ENCODE measurements at places on chromosomes 4 and X. TPM values are rescaled to one million over a fixed set of nuclear protein-coding genes. Genes with fewer than 3 reads are reported as not detected.

DNA sequence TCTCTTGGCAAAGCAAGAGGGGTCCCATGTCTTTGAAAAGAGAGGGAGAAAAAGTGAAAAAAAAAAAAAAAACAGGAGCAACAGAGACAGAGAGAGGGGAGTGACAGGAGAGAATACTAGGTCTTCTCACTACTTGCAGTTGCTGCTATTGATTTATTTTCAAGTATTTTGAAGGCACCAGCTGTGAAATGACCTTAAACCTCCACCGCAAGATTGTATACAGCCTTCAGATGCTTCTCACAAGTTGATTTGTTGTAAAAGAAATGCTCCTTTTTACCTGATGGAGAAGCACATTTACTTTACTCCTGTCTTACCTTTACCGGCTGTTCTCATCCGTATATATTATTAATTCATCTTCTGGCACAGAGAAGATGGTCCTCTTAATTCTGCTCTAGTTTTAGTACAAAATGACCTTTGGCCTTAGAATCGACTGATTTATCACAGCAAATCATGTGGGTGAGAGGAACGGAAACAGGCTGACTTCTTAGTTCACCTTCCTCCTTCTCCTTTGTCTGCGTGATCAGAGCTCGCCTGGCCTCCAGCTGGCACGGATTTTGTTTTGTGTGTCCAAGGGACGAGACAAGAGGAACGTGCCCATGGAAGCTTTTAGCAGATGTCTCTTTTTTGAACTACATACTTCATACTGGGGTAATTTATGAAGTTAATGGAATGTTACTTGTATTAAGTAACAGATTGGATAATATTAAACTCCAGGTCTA is 82.4 kb upstream of the PACRGL start:
- no peaks in the 10 kb centered on the region for H3K27me3 ChIP-seq
- no peak overlapping the region for H3K4me3 ChIP-seq
- DNase-seq: no peak
- peaks cover 4% of the 10 kb centered on the region for H3K4me1 ChIP-seq
- H3K27ac ChIP-seq: no peak overlapping the region
- no peaks in the 10 kb centered on the region for H3K36me3 ChIP-seq

DNA sequence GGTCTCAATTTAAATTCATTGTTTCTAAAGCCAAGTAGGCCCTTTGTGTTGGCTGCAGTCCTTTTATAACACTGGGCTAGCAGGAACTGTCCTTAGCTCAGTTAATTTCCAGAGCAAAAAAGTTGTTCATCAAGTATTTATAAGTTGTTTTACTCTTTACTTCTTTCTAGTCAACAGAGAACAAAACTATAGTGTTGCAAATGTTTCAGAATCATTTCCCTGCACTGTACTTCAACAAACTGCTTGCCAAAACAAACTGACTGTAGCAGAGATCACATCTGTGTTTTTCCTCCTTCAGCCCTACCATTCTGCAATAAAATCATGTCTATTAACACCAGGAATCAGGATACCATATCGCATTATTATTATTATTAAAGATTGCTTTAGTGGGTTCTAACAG is 168.5 kb upstream of the SH3RF1 start:
- H3K27ac ChIP-seq: no peak overlapping the region
- no peak overlapping the region for H3K4me3 ChIP-seq
- H3K36me3 ChIP-seq: no peaks in the 10 kb centered on the region
- no peak for DNase-seq

GRCh38 chr4:53788621-53789020 is 197.3 kb upstream of the LNX1 start:
- H3K4me1 ChIP-seq: peaks cover 3% of the 10 kb centered on the region
- no peak overlapping the region for H3K4me3 ChIP-seq
- H3K36me3 ChIP-seq: no peaks in the 10 kb centered on the region
- H3K27me3 ChIP-seq: no peaks in the 10 kb centered on the region
- DNase-seq: no peak
- no peak overlapping the region for H3K27ac ChIP-seq

DNA sequence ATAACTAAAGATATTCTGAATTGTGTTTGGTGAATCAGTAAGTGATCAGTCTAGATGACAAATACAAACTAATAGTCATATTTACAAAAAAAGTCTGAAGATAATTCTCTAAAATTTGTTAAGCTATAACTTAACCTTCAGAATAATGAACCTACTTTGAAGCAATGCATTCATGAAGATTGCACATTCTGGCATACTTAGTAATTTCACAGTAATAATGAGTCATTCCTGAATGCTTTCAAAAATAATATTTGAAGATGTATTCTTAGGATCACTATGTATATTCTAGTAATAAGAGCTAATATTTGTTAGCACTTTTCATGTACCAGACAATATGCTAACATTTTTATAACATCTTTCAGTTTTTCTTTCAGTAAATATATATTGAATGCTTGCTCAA is 756.7 kb upstream of the SLIT2 start:
- H3K4me3 ChIP-seq: no peak overlapping the region
- no peaks in the 10 kb centered on the region for H3K36me3 ChIP-seq
- no peaks in the 10 kb centered on the region for H3K27me3 ChIP-seq

Gene BMPR1B
- not detected for total RNA-seq

Gene AMTN
- not detected for total RNA-seq

DNA sequence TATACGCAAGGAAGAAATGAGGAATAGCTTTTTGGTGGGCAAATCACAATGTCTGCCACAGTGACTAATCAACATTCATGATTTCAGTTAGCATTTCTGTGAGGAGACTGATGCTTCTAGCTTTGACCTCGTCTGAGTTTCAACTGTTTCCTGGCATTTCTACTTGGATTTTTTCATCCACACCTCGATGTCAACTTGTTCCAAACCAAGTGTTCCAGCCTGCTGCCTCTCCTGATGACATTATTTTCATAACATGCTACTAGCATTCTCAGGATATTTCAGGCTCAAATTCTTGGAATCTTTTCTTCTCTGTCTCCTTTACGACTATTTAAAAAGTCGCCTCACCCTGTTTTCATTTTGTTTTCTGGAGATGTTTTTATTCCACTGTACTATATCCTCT is 90.3 kb upstream of the TEX13D start:
- H3K36me3 ChIP-seq: no peaks in the 10 kb centered on the region
- H3K4me3 ChIP-seq: no peak overlapping the region
- no peaks in the 10 kb centered on the region for H3K27me3 ChIP-seq
- no peaks in the 10 kb centered on the region for H3K4me1 ChIP-seq
- no peak overlapping the region for H3K27ac ChIP-seq
- no peak for DNase-seq

DNA sequence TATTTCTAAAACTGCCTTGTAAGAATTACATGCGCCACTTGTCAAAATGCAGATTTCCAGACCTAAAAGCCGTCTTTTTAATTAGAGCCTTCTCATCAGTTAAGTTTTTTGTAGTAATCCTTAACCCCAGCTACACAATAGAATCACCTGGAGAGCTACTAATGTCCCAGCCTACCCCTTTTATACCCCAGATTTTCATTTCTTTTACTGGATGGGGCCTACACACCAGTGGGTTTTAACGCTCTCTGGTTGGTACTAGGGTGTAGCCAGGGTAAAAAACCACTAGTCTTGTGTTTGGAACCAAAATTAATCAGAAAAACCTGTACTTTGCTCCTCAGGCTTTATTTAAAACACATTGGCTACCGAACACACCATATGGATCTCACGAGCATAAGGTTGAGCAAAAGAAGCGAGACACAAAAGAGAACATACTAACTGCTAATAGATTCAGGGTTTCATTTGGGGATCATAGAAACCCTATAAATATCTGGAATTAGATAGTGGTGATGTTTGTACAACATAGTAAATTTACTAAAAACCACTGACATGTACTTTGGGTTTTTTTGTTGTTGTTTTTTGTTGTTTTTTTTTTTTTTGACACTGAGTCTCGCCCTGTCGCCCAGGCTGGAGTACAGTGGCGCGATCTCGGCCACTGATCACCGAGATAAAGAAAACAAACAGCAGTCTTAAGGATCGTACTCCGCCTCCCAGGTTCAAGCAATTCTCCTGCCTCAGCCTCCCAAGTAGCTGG is 30.6 kb downstream of the BBS12 start:
- H3K4me3 ChIP-seq: no peak overlapping the region
- no peaks in the 10 kb centered on the region for H3K36me3 ChIP-seq
- peak overlapping the region; percentile 96 for H3K27ac ChIP-seq
- no peaks in the 10 kb centered on the region for H3K27me3 ChIP-seq
